ENCODE measurements at places on chromosomes 13 and 19.
A peak's percentile ranks its signal among the peaks of the same experiment; 100 is the strongest.

DNA sequence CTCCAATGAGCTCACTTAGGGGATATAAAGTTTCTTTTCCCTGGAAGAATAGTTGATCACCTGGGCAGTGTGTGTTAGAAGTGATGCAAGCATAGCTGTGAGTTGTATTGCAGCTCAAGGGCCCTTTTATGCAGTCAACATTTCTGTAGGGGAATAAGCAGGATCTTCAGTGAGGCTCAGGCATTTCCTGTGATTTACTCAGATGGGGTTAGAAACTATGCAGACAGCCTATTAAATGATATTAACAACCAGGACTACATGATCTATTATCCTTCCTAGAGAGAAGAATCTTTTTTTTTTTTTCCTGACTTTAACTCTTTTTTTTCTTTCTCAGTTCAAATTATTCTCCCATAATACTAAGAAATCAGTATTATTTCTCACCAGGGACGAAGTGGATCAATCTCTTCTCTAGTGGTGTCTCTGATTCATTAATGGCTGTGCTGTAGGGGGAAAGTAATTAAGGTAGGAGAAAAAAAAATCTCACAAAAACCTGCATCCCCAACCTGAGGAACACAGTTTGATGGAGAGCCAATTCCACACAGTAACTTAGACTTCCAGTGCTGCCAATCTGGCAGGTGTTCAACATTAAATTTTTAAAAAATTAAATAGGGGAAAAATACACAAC, 126.4 kb upstream of the SLC10A2 start:
- no peak for DNase-seq

DNA sequence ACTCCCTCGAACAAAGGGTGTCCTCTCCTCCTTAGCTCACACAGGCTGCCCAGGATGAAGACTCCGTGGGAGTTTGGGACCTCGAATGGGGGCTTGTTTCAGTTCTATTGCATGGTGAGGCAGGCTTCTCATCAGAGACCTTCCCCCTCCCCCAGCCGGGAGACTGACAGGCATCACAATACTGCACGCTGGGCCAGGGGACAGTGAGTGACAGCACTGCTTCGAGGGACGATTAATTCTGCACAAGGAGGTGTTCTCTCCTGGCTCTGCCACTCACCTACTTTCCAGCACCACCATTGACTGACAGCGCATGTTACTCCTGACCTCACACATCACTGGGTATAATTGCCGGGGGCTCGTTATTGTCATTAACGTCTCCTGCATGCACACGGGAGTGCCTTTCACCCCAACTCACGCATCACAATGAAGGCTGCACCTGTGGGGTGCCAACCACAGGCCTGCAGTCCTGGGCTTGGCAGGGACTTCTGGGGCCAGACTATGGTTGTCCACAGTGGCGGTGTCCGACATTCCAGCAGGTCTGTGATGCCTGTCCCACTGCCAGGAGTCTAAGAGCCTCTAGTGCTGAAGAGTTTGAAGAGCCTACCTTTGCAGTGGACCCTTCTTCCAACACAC, 412.2 kb upstream of the TSHZ3 start:
- no peak for DNase-seq

- DNase-seq = no peak
Observed at GRCh38 chr13:23243066-23243465, 62.3 kb downstream of the SGCG start.

DNA sequence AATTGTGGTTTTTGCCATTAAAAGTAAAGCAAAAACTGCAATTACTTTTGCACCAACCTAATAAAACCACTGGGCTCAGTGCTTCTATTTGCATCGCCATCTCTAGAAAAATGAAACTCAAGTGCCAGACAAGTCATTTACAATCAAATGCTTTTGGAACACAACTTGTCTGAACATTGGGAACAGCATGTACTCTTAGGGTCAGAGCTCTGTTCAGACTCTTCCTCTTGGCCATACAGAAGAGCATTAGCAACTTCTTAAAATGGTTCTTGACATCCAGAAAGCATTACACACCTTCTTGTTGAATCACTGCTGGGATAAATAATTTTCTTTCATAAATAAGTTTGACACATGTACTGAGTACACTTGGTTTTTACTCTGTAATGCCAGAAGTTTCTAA, 272.5 kb downstream of the DCLK1 start:
- no peak for DNase-seq

- no peak for DNase-seq
Observed at GRCh38 chr13:79267560-79267959, 138.5 kb downstream of the RBM26 start.

- DNase-seq = no peak
Observed at GRCh38 chr19:42038666-42039065, 31.3 kb downstream of the GRIK5 start.

DNA sequence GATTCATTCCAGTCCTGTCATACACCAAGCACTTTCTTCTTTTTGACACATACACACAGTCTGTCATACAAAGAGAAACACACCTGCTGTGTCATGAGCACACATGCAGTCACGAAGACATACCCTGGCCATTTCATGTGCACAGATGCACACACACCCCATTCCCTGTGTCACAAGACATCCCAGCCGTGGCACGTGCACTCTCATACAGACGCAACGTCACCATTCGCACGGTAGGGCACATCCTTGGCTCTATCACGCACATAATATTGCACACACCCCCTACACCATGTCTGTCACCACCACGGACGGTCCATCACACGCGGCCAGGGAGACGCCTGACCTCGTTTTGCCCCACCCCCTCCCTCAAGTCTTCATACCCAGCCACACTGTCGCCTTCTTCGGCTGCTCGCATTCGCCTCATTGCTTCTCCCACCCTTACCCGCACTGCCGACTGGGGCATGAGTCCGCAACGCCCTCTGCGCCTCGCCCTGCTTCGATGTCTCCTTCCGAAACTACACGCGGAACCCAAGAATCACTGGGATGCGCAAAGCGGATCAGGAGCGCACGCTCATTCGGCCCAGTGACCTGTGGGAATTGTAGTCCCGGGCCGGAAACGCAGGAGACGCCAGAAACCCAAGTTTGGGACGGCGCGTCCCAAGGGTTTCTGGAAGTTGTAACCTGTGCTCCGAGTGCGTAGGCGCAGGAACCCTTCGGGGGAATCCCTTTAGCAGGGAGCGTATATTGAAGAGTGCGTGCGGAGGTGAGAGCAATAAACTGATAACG, 6.8 kb upstream of the ZNF283 start:
- DNase-seq = peak; percentile 17

DNA sequence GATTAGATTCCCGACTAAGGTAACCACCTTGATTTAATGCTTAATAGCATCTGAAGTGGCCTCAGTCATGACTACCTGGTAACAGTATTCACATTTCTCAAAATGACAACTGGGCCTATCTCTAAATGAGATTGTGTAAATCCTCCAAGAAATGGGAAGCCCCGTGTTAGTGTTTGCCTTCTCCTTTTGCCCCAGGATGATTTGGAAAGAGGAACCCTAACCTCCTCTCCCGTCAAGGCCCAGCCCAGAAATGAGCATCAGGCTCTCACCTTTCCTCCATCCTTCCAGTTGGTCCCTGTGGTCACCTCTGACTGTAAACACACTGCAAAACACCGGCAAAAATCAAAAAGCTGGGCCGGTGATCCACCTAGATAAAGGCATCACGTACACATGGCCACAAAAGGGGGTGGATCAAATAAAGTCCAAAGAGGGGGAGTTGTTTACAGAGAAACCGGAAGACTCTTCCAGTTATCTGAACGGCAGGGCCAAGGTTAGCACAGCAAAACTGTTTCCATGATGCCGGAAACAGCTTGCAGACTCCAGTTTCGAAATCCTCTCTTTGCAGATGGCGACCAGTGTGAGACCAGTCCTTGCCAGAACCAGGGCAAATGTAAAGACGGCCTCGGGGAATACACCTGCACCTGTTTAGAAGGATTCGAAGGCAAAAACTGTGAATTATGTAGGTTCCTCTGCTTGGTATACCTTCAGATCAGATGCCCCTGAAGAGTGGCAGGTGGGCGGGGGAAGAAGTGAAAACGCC, 16.4 kb downstream of the F10 start:
- no peak for DNase-seq

- DNase-seq = no peak
Observed at GRCh38 chr13:71864094-71864985, 2.7 kb downstream of the DACH1 start.

DNA sequence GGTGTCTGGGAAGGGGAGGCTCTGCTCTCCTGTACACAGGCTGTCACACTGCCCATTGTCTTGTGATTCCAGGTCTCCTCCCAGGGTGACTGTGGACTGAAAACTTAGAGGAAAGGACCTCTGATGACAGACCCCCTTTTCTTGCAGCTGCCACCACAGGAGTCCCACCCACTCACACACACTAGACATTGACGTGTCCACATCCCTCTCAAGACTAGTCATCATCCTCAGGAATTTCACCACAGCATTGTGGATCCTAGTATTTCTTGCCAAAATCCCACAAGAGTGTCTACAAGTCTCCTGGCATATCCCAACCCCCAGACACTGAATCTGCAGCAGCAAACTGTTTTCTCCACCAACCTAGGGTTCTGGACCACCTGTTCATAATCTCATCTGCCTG, 5.3 kb downstream of the ZNF85 start:
- DNase-seq = no peak

GRCh38 chr13:32115066-32115465, 83.5 kb downstream of the FRY start:
- no peak for DNase-seq

DNA sequence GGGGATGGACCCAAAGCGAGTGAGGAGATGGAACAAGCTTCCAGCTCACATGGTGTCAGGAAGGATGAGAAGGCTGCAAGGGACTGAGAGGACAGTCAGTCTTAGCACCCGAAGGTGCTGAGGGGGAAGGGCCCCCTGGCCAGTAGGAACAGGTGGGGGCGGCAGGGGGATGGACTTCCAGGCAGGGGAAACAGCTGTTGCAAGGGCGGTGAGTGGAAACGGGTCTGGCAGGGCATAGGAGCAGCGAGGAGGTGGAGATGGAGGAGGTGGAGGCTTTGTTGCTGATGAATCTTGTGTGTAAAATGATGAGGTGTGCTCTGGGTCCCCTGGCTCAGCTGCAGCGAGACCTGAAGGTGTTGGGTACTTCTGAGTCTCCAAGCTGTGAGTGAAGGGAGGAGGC, 1.2 kb downstream of the MAP1S start:
- DNase-seq = no peak

DNA sequence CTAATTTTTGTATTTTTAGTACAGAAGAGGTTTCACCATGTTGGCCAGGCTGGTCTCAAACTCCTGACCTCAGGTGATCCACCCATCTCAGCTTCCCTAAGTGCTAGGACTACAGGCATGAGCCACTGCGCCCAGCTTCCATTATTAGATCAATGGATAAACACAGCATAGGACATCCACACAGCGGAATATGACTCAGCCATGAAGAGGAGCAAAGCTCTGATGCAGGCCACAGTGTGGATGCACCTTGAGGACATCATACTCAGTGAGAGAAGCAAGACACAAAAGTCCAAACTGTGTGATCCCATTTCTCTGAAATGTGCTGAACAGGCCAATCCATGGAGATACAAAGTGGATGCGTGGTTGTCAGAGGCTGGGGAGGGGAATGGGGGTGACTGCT, 4.9 kb upstream of the ZBTB7A start:
- no peak for DNase-seq

DNA sequence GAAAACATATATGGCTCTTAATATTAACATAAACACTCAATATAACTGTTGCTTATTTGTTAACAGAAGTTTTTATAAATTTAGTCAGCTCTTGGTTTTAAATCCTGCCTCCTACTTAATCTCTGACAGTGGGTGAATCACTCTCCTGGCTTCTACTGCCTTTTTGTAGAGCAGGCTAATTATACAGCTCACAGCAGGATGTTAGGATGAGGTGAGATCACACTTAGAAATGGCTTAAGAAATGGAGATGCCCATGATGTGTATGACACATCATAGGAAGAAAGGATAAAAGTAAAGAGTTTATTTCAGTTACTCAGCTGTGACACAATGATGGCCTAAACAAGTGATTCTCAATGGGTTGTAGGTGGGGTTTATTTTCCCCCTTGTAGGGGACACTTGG, 345.6 kb downstream of the SPRY2 start:
- DNase-seq = no peak

DNA sequence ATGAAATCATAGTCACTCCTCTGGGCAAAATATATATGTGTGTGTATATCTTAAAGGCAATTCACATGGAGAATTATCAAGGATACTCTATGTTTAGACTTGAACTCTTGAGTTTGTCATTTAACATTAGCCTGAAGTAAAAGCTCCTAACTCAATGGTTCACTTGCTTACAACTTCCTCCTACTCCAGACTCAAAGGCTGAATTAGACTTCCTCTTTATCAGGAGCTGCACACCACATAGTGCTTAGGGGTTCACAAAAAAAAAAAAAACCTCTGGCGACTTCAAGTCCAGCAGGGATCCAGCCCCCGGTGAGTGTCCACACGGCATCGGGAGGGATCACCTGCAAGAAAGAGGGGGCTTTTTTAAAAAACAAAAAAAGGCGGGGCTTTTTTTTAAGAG, 68.2 kb upstream of the LSM14A start:
- no peak for DNase-seq

DNA sequence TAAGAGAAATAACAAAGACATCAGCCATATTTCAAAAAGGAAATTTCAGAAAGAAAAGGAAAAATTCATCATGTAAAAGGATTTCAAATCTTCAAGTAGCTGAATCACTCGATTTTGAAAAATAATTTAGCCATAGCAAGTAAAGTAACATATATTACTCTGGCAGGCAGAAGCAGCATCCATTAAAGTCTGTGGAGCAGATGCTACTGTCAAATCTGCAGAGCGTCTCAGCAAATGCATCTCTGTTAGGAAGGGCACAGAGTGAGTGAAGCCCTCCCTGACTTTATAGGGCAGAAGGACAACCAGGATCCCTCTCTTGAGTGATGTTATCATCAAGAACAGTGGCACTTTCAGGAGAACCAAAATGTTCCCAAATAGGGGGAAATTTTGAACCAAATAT, 445.5 kb downstream of the EFNB2 start:
- no peak for DNase-seq

DNA sequence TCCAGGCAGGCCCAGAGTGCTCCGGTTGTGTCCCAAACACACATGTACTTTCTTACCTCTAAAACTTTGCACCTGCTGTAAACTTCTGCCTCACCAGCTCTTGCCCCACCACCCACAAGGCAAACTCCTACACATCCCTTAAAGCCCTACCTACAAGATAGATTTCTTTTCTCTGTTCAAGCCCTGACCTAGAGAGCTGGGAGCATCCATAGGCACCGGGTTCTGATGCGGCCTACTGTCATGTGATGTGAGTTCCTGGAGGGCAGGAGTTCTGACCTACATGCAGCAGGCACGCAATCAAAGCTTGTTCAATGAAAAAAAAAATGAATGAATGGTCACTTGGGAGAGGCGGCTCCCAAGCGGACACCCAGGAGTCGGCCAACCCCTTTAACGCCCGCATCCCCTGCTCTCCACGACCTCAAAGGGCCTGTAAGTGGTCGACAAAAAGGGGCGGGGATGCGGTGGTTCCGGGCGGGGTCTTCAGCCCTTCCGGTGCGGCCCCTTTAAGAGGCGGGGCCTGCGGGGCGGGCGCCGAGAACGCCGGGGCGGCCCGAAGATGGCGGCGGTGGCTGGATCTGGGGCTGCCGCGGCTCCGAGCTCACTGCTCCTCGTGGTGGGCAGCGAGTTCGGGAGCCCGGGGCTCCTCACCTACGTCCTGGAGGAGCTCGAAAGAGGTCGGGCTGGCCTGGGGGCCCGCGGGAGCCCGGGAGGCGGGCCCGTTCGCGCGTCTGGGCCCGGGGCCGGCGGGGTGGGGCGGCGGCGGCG, at the start of gene MAP1S:
MAP1S (plus strand) TSS at position 534 of the 765 bp plus-strand sequence; CDS start at position 557, 23 bp downstream.
- peak; percentile 57 for DNase-seq
